ENCODE measurements at places on chromosomes 7 and 10.

DNA sequence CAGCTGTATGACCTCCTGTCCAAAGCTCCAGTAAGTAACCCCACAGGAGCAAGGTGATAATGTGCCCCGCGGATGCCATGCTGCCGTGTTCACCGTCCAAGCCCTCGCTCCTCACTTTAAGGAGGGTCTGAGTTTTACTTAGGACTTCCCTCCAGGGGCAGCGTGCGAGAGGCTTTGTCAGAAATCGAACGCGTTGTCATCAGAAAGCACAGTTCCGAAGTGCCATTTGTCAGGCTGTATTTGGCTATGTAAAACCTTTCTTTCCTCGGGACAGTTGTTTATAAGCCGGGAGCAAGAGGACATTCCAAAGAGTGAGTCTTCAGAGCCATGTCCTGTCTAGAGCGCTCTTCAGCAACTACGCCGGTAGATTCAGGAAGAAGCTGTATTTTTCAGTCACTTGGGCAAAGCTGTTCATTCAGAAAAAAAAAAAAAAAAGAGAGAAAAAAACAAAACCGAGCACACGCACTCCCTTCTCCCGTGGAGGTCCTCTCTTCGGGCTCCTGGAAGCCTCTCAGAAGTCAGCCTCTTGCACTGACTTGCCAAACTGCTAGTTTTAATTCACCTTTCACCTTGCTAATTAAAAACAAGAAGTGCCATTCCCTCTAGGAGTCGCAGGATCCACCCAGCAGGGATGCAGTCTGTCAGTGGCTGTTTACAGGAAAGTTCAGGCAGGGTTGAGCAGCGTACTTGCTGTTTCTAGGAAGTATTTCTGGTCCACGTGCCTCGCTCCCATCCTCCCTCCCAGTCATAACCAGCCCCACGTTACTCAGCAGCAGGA is at the start of gene SEMA3E:
Gene SEMA3E, minus strand, starts transcription at position 676 of the 778 bp plus-strand sequence.
- DNase-seq: no peak

- no peak for DNase-seq
These were observed 56.6 kb downstream of the PARD3 start for GRCh38 chr10:34758447-34758996.

DNA sequence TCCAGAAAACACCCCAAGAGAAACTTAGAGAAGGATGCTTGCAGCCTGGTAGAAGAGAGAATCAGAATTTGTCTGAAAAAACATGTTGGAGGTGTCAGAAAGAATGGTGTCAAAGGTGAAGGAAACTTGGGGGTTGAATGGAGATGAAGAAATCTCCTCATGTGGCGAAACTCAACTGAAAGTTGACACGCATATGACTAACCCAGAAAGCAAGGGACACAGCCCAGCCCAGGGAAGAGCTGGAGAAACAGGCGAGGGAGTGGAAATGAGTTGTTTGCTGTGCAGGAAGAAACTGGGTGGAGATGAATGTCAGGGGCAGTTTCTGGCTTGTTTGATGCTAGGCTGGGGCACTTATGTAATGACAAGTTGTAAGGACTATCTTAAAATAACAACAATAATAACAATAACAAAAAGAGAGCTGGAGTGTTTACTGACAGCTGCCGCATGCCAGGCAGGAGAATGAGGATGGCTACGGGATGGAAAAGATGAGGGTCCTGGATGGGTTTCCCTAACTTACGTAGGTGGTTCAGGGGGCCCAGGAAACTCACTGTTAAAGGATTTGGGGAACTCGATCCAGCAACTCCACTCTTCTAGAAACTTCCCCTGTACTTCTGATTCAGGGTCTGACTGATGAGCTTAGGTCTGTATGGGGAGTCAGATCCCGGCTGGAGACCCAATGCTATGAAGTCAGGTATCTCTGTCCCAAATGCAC is 57.4 kb downstream of the MAP3K8 start:
- DNase-seq: no peak

GRCh38 chr7:106419455-106420182 is 134.8 kb upstream of the NAMPT start:
- no peak for DNase-seq

DNA sequence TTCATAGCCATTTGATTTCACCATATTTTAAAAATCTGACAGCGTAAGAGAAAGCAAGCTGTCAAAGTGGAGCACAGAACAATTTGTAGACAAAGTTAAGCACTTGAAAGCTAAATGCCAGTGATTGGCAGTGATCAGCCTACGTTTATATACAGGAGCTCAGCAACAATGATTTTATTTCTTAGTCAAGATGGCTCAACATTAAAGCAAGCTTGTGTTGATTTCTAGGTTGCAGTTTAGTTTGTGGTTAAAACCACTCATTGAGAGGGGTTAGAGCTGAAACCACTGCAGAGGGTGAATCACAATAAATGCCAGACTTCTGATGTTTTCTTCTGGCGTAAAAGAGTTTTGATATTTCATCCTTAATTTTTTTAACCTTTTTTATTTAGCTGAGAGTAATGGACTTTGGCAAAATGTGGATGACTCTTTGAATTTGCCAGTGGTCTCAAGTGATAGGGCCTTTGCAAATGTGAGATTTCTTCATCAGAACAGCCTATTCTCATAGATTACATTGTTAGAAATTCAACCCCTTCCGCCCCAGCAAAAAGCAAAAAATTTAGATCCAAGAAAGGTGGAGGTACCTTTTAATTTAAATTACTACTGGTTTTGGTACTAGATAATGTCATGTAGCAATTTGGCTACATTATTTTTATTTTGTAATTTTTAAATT is 73.8 kb downstream of the SHOC2 start:
- DNase-seq: no peak

DNA sequence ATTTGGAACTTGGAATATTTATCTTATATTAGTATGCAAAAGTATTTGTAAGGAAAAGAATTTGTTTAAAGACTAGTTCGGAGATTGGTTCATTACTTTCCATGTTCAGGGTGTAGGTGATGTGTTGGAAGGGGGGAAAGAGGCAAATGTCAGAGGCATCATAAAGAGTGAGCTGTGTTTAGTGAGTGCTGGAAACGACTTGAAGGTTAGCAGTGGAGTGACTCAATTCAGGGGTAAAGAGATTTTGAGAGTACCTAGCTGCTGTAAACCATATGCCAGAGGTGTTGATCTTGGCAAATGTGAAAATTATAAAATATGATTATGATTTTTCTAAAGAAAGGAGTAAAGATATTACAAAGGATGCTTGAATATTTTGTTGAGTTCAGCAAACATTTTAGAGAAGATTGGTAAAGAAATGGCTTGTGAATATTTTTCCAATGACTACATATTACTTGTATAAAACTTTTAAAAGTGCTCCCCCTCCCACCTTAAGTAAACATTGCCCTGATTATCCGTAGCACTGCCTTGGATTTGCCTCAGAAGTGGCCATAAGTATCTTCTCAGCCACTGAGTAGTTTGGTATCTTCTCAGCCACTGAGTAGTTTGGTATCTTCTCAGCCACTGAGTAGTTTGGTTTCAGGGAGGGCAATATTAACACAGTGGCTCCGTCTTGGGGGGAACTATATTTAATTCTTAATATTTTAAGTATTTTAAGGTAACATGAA is 51.5 kb downstream of the ZNRF2 start:
- DNase-seq: no peak

- no peak for DNase-seq
These were observed 69.2 kb upstream of the UNC5B start for GRCh38 chr10:71143170-71143569.

DNA sequence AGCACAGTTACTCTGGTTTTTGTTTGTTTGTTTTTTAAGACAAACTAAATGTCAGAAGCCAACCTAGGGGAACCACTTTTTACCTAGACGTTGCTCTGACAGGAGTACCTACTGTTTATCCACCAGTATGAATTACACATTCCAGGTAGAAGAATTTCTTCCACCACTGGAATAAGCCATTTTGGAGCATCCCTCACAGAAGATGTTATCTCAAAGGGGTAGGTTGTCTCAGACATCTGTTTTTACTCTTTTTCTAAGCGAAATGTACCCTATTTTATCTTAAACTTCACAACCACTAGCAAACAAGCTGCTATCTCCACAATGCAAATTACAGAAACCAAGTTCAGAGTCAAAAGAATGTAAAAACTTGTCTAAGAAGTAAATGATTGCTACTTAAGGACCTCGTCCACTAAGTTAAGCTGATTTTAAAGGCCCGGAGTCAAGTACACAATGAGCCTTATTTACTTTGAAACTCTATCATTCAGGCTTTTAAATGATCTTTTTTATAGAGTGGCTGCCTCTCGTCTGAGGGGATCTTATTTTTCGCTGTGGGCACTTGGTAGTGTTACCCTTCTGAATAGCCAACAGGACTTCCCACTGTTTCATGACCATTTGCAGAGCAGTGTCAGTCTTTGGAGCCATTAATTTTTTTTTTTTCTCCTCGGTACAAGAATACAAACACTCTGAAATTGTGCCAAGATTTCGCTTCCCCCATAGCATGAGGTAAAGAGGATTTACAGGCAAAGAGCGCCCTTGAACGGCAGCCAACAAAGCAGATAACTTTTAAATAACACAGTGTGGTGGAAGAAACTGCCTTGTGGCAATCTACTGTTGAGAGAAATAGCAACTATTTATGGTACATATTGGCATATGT is 15.7 kb upstream of the ARMC3 start:
- peak; percentile 84 for DNase-seq

GRCh38 chr7:56092789-56093531 is at the start of gene PHKG1:
TSS of gene PHKG1 (minus strand) at chr7:56092952. CDS start at chr7:56088941, 4,011 bp downstream.
- peak; percentile 22 for DNase-seq

DNA sequence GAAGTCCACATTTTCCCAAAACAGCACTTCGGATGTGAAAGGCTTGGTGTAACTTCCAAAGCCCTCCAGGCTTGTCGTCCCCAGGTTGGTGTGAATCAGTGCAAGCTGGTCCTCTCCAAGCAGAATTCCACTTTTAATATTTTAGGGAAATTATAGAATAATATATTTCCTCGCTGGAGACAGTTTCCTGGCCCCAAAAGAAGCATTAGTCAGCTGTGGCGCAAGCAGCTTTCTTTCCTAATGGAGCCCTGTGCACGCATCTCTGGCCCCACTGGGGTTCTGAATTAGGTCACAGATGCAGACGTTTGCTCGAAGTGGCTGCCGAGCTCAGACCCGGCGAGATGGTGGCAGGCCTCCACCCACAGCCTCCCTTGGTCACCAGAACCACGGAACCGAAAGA is 33.3 kb upstream of the MNX1 start:
- DNase-seq: no peak

GRCh38 chr10:102837230-102837721 is at the start of gene CYP17A1:
TSS of gene CYP17A1 (minus strand) at chr10:102837413. CDS start at chr10:102837361, 52 bp downstream.
- peak; percentile 19 for DNase-seq

GRCh38 chr10:91043173-91043910 is 122.5 kb upstream of the ANKRD1 start:
- DNase-seq: no peak

- no peak for DNase-seq
These were observed 5.4 kb downstream of the RAB11FIP2 start for GRCh38 chr10:118041316-118041715.

GRCh38 chr7:23873306-23873705 is 163.3 kb downstream of the STK31 start:
- DNase-seq: no peak

DNA sequence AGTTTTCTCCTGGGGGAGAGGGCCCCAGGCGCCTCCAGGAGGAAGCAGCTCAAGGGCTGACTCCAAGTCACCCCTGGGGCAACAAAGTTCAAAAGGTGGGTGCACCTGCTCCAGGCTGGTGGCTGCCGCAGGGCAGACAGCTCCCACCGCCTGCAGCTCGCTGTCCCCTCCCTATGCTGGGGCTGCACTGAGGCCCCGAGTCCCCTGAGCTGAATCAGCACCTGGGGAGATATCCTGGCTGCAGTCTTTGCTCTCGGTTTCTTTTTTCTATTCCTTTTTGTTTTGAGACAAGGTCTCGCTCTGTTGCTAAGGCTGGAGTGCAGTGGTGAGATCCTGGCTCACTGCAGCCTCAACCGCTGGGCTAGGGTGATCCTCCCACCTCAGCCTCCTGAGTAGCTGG is 183.4 kb downstream of the DNAJB6 start:
- DNase-seq: no peak

DNA sequence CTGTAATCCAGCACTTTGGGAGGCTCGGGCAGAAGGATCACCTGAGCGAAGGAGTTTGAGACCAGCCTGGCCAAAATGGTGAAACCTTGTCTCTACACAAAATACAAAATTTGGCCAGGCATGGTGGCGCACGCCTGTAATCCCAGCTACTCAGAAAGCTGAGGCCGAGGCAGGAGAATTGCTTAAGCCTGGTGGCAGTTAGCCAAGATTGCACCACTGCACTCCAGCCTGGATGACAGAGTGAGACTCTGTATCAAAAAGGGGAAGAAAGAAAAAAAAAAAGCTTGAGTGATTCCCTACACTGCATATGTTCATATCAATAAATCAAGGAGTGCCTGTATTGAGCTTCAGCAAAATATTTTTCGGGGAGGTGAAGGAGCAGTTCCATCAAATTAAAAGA is 45.8 kb upstream of the SRRM3 start:
- DNase-seq: no peak

GRCh38 chr10:81303656-81304055 is 571.3 kb upstream of the NRG3 start:
- no peak for DNase-seq

GRCh38 chr7:7956531-7957128 is 12.0 kb upstream of the GLCCI1 start:
- DNase-seq: no peak

GRCh38 chr10:123582084-123582989 is 83.8 kb upstream of the GPR26 start:
- peak; percentile 41 for DNase-seq

DNA sequence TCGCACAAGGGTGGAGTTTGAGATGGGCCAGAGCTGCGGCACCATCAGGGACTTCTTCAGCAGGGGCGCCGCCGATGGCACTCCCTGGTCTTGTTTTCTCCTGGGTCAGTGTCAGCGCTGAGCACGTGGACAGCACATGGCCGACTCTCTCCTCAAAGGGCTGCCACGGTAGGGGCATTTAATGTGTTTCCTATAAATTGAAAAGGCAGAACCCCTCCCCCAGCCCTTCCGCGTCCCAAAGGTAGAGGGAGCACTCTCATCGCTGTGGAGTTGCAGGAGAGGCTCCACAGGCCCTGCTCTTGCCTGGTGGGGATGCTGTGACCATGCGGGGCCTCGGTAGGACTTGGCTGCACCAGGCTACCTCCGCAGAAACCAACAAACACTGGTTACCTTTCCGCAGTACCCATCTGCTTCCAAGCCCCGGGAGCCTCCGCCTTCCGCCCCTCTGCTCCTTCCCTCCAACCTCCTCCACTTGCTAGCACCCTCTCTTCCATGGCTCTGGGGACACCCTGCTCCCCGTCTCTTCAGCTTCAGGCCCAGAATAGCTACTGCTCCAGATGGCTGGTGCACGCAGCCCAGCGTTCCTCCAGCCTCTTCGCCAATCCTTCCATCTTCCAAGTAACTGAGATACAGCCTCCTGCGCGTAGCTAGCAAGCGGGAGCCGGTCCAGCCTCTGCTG is 166.3 kb upstream of the ADCY1 start:
- no peak for DNase-seq

GRCh38 chr10:77821036-77821435 is 105.5 kb downstream of the DLG5 start:
- no peak for DNase-seq

DNA sequence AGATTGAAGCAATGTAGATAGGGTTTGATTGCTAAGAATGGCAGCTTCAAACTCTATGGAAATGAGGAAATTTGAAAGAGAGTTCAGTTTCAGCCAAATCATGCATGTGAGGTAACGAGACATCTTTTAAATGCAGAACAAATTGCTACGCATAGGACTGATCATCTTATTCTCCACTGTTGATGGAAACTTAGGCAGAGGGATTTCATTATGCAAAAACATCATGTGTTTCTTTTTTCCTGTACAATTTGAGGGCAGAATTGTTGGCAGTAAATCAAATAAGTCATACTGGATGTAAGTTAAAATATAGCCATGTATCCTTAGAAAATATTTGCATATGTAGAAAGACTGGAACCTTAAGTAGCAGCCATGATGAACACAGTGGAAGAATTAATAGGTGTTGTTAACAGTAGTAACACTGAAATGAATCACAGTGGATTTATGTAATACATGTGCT is 327.4 kb downstream of the CDK14 start:
- DNase-seq: no peak

GRCh38 chr10:22934726-22935125 is 6.9 kb downstream of the ARMC3 start:
- no peak for DNase-seq

All from NCI-H1105 (cell line).